Fibroblast of skin of back (primary cell): ENCODE measurements at places on chromosomes 1 and 21.

- peak; percentile 44 for DNase-seq
Measured at GRCh38 chr1:27554759-27555699, 48.9 kb downstream of the AHDC1 start.

GRCh38 chr1:178575611-178576361, 62.9 kb downstream of the TEX35 start:
- no peak for DNase-seq

DNA sequence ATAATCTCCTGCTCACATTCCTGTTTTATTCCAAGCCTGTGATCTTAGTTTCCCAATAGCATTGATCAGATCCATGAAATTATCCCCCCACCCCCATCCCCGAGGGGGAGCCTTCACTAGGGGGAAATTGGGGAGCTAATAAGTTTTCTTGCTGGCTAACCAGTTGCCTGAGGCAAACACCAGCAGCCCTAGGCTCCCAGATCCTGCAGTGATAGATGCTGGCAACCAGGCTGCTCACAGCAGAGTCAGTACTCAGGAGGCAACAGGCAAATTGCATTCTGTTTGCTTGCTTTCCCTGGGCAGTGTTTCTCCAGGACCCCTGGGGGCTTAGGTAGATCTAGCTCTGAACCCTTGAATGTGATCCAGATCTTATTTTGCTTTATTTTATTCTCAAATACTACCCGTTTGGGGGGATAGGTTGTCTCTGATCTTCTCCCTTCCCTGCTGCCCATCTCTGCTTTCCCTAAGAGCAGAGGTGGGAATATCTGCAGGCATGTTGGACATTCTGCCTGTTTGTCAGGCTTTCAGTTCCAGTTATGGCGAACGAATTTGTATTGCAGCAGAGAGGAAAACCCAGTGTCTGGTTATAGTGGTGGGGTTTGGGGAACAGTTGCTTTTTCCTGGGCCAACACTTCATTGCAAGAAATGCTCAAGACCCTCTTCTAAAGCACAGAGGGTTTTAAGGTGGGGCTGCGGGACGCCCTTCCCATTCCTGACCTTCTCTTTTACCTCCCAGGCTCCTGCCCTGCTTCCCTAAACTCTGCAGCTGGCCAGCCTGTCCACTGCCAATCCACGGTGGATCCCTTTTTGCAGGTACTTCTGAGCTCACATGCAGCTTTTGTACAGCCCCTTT, 289.8 kb upstream of the PLXNA2 start:
- no peak for DNase-seq

DNA sequence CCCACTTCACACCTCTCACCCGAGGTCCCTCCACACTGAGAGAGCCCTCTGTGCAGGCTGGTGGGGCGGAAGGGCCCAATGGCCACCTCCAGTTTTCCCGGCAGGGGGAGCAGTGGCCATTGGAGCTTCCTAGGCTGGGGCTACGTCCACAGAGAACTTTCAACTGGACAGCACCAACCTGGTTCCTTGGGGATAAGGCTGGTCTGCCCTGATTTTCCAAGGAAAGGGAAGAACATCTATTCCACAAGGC, 20.3 kb upstream of the LAPTM5 start:
- DNase-seq: no peak

- DNase-seq: no peak
Measured at GRCh38 chr1:166884040-166884642, 8.1 kb upstream of the TADA1 start.
